Activated CD8-positive, alpha-beta memory T cell treated with anti-CD3 and anti-CD28 coated beads, Interleukin-2, amount 10 ng/mL, durations not matched to agents 7 days and 5 days (primary cell): ENCODE measurements at places on chromosomes 5 and 9. TPM values are rescaled to one million over a fixed set of nuclear protein-coding genes. Genes with fewer than 3 reads are reported as not detected.

- H3K27ac ChIP-seq: no peak overlapping the region
- H3K36me3 ChIP-seq: no peaks in the 10 kb centered on the region
- no peak overlapping the region for H3K4me3 ChIP-seq
- H3K27me3 ChIP-seq: no peaks in the 10 kb centered on the region
- DNase-seq: peak; percentile 28
Observed at GRCh38 chr9:134895908-134896833, 15.6 kb downstream of the FCN2 start.

Gene SPATA31C1
- not detected for total RNA-seq

DNA sequence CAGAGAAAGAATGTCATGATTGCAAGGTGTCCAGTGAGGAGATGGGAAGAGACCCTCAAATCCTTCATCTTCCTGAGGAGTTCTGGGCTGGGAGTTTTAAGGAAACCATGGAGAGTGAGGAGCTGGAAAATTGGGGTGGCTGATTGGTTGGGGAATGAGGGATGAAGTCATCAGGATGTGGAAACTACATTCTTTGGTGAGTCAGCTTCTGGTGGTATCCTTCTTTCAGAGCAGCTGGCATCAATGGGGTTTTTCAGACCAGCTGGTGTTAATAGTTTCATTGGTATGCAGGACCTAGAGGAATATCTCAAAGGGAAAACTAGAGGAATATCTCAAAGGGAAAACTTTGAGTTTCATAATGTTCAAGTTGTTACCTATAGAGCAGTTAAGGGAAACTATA is 45.2 kb downstream of the RNF180 start:
- no peak overlapping the region for H3K4me3 ChIP-seq
- no peaks in the 10 kb centered on the region for H3K27me3 ChIP-seq
- no peak for DNase-seq
- H3K36me3 ChIP-seq: no peaks in the 10 kb centered on the region
- H3K4me1 ChIP-seq: no peaks in the 10 kb centered on the region

Gene ENTPD8
- total RNA-seq: not detected

DNA sequence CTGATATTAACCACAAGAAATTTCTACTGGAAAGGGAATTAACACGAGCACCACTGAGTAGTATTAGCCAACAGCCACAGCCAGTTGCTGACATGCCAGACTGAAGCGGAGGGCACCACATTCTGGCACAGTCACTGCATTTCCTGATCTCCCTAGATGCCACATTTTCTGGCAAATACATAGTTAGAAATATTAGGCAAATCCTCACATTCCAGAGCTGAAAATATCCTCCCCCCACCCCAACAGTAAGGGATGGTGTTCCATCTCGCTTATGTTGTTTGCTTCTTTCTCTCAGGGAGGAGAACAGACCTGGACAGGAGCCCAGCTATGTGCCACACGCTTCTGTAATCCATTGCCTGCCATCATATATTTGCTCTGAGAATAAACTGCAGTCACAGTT is 32.8 kb upstream of the MCTP1 start:
- DNase-seq: no peak
- no peaks in the 10 kb centered on the region for H3K4me1 ChIP-seq
- H3K4me3 ChIP-seq: no peak overlapping the region
- H3K36me3 ChIP-seq: no peaks in the 10 kb centered on the region
- H3K27me3 ChIP-seq: no peaks in the 10 kb centered on the region

Gene CYLC2
- total RNA-seq: not detected

DNA sequence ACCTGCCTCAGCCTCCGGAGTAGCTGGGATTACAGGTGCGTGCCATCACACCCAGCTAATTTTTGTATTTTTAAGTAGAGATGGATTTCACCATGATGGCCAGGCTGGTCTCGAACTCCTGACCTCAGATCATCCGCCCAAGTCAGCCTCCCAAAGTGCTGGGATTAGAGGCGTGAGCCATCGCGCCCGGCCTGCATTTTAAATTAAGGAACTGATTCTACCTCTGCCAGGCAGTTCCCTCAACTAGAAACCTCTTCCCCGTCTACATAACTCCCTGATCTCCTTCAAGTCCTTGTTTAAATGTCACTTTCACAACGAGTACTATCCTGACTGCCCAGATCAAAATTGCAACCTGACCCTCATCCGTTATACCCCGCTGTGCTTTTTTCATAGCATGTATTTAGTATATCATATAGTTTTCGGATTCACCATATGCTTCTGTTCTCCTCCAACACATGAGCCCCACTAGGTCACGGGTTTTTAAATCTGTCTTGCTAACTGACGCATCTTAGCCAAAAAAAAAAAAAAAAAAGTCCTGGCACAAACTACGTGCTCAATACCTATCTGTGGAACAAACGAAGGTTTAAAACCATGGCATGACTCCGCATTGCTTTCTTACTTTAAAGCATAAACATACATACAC is 858 bp upstream of the SOWAHA start:
- H3K27me3 ChIP-seq: peaks cover 55% of the 10 kb centered on the region
- no peak for DNase-seq
- peak overlapping the region; percentile 64 for H3K4me3 ChIP-seq
- H3K27ac ChIP-seq: no peak overlapping the region
- H3K4me1 ChIP-seq: peaks cover 12% of the 10 kb centered on the region

GRCh38 chr9:211036-211435 is 3.6 kb upstream of the DOCK8 start:
- H3K4me1 ChIP-seq: peaks cover 15% of the 10 kb centered on the region
- peaks cover 4% of the 10 kb centered on the region for H3K36me3 ChIP-seq
- no peak overlapping the region for H3K27ac ChIP-seq
- no peak overlapping the region for H3K4me3 ChIP-seq

Gene ARPC5L
- 90.6 TPM for total RNA-seq

GRCh38 chr9:4141296-4141695 is 158.6 kb downstream of the GLIS3 start:
- DNase-seq: no peak
- no peaks in the 10 kb centered on the region for H3K4me1 ChIP-seq
- no peak overlapping the region for H3K27ac ChIP-seq
- H3K36me3 ChIP-seq: no peaks in the 10 kb centered on the region

- no peak overlapping the region for H3K4me3 ChIP-seq
- no peak overlapping the region for H3K27ac ChIP-seq
- no peak for DNase-seq
- peaks cover 9% of the 10 kb centered on the region for H3K4me1 ChIP-seq
- no peaks in the 10 kb centered on the region for H3K36me3 ChIP-seq
Observed at GRCh38 chr5:77398896-77399295, 93.2 kb downstream of the WDR41 start.

DNA sequence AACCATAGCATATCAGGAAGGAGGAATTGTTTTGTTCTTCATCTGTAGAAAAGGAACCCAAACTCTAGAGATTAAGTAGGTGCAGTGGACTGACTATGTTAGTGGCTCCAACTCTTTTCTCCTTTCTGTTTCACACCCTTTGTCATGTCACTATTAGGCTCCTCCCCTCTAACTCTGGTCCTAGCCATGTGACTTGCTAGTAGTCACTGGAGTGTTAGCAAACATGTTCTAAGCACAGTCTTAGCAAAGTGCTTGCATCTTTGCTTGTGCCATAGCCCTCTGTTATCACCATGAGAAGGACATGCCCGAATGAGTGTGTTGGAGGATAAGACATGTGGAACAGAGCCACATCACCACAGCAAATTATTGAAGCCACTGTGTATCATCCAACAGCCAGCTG is 55.4 kb upstream of the PPP3R2 start:
- no peaks in the 10 kb centered on the region for H3K36me3 ChIP-seq
- no peaks in the 10 kb centered on the region for H3K27me3 ChIP-seq
- H3K27ac ChIP-seq: no peak overlapping the region
- H3K4me3 ChIP-seq: no peak overlapping the region
- DNase-seq: no peak
- no peaks in the 10 kb centered on the region for H3K4me1 ChIP-seq
